ENCODE measurements at places on chromosomes 7 and 10.
A peak's percentile ranks its signal among the peaks of the same experiment; 100 is the strongest.

- peak; percentile 76 for DNase-seq
Measured at GRCh38 chr7:151261529-151261928, 13.0 kb upstream of the SMARCD3 start.

GRCh38 chr10:5355594-5356301 is 9.0 kb upstream of the UCN3 start:
- no peak for DNase-seq

DNA sequence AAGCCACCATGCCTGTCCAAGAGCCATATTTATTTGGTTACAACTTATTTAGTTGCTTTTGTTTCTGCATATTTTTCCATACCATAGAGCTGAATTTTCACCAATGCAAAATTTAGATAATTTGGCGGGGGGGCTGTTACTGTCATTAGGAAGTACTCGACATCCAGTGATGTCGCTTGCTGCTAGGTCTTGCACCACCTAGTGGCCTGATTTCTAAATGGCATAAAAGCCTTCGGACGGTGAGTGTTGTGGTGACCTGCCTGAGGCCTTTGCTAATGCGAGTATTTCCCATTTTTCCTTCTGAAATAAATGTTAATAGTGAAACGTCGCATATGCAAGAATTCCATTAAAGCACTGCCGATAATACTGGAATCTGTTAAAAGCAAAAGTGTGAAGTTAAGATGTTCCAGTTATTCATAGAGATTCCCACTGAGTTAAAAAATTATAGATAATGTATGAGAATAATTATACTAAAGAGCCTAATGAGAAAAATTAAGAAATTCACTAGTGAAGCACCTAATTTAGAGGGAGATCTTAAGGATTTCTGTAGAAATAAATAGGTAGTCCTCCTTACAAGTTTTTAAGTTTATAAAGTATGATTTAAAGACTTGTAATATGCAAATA is 86.1 kb upstream of the DNAJB6 start:
- no peak for DNase-seq

DNA sequence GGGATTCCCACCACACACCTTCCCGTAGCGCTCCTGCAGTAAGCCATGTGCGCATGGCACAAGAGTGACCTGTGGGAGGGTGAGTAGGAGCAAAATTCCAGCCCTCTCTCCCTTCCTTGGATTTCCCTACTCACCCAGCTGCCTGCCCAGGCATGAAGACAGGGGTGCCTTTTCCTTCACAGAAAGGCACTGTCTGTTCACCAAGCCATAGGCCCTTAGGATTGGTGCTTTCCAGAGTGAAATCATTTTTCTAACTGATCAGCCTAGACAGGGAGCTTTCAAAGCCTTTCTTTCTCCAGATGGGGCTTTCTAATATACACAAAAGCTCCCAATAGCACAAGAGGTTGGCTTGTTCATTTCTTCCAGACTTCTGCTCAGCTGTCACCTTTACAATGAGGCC is 79.7 kb downstream of the CTTNBP2 start:
- no peak for DNase-seq
